Left ventricle myocardium inferior (tissue), 1 donor: ENCODE measurements at places on chromosomes 4 and X. TPM values are rescaled to one million over a fixed set of nuclear protein-coding genes. Genes with fewer than 3 reads are reported as not detected.

- no peak for DNase-seq
Measured at GRCh38 chrX:20007962-20008622, 17.2 kb upstream of the BCLAF3 start.

Gene CACNA1F
- total RNA-seq = 0.08 TPM

DNA sequence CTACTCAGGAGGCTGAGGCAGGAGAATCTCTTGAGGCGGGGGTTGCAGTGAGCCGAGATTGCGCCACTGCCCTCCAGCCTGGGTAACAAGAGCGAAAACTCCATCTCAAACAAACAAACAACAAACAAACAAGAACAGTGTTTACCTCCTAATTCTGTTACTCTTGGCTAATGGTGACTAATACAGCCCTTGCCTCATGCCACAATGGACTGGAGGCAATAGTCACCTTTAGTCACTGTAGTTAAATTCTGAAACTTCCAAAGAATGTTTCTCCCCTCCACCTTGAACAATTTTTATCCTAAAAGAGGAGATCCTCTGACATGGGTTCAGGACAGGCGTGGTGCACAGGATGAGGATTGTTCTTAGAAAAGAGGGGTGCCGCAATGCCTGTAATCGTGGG is 241.2 kb upstream of the CTSO start:
- DNase-seq = no peak

GRCh38 chrX:127570276-127570675 is 481.9 kb downstream of the ACTRT1 start:
- no peak for DNase-seq

GRCh38 chr4:3708611-3709010 is 57.6 kb upstream of the ADRA2C start:
- no peak for DNase-seq

- no peak for DNase-seq
Measured at GRCh38 chrX:13397878-13398818, 78.3 kb upstream of the ATXN3L start.

- DNase-seq = no peak
Measured at GRCh38 chr4:60683973-60684372, 516.2 kb upstream of the ADGRL3 start.

Gene SRPK3
- 52.8 TPM for total RNA-seq

DNA sequence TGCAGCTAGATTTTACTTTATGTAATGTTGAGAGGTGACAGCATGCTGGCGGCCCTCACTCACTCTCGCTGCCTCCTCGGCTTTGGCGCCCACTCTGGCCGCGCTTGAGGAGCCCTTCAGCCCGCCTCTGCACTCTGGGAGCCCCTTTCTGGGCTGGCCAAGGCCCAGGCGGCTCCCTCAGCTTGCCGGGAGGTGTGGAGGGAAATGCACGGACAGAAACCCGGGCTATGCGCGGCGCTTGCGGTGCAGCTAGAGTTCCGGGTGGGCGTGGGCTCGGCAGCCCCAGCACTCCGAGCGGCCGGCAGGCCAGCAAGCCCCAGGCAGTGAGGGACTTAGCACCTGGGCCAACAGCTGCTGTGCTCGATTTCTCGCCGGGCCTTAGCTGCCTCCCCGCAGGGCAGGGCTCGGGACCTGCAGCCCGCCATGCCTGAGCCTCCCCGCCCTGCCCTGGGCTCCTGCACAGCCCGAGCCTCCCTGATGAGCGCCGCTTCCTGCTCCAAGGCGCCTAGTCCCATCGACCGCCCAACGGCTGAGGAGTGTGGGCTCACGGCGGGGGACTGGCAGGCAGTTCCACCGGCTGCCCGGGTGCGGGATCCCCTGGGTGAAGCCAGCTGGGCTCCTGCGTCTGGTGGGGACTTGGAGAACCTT is 128.7 kb downstream of the GASK1B start:
- DNase-seq = no peak

GRCh38 chr4:112739442-112739841 is 102.5 kb downstream of the LARP7 start:
- no peak for DNase-seq

Gene CDX4
- total RNA-seq = not detected

Gene ASB5
- 4.3 TPM for total RNA-seq

Gene CABS1
- total RNA-seq = not detected

- no peak for DNase-seq
Measured at GRCh38 chr4:17740702-17741101, 40.7 kb downstream of the FAM184B start.

- DNase-seq = no peak
Measured at GRCh38 chr4:159266981-159267868, 164.3 kb downstream of the RAPGEF2 start.

Gene DCAF12L2
- total RNA-seq = 0.11 TPM

- DNase-seq = no peak
Measured at GRCh38 chr4:139153411-139154133, 23.4 kb downstream of the ELF2 start.
